ENCODE measurements at places on chromosomes 3 and 15. TPM values are rescaled to one million over a fixed set of nuclear protein-coding genes. Genes with fewer than 3 reads are reported as not detected.

NANOGP8 gene
- total RNA-seq, result not detected

TEX55 gene
- not detected for total RNA-seq

PLSCR5 gene
- not detected for total RNA-seq

TMCO5A gene
- total RNA-seq, result not detected

DUSP7 gene
- 15.3 TPM for total RNA-seq

UBE2E1 gene
- total RNA-seq, result 84.8 TPM

HSPBAP1 gene
- total RNA-seq, result 14.4 TPM

NEO1 gene
- total RNA-seq, result 231 TPM

C3orf85 gene
- not detected for total RNA-seq

FOXB1 gene
- not detected for total RNA-seq

MITF gene
- 2.5 TPM for total RNA-seq

GNAT1 gene
- total RNA-seq, result not detected

KLHL40 gene
- not detected for total RNA-seq

RGMA gene
- total RNA-seq, result 16.6 TPM

LMLN gene
- total RNA-seq, result 19.7 TPM

THPO gene
- total RNA-seq, result 0.63 TPM

ATP10A gene
- total RNA-seq, result 2.5 TPM

CHRFAM7A gene
- 7.8 TPM for total RNA-seq

GOLGA6D gene
- total RNA-seq, result not detected

SCN11A gene
- total RNA-seq, result 0.63 TPM

RASL12 gene
- 2.8 TPM for total RNA-seq

STRIT1 gene
- total RNA-seq, result not detected

Data from parietal lobe (tissue), 2 donors.